GM20000 (cell line): ENCODE measurements at places on chromosomes 11 and 22.
A peak's percentile ranks its signal among the peaks of the same experiment; 100 is the strongest.

- no peak for DNase-seq
Observed at GRCh38 chr22:48090332-48090672, 1327.9 kb downstream of the TBC1D22A start.

GRCh38 chr22:33883961-33884808 is 36.1 kb downstream of the LARGE1 start:
- DNase-seq: no peak

DNA sequence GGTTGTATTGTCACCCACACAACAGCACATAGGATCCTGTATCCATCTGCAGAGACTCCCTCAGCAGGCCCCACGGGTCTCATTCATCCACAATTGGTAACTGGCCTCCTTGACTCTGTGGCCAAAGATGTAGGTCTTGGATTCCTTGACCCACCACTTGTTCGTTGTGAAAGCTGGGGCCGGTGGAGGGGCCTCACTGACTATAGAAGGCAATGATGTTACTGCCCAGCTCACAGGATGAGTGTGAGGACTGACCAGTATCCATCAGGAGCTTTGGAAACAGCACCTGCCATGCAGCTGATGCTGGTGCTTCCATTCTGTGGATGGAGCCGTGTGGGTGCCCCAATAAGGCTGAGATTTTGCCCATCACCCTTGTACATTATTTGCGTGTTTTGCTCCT is 615.7 kb downstream of the BRD1 start:
- DNase-seq: no peak

DNA sequence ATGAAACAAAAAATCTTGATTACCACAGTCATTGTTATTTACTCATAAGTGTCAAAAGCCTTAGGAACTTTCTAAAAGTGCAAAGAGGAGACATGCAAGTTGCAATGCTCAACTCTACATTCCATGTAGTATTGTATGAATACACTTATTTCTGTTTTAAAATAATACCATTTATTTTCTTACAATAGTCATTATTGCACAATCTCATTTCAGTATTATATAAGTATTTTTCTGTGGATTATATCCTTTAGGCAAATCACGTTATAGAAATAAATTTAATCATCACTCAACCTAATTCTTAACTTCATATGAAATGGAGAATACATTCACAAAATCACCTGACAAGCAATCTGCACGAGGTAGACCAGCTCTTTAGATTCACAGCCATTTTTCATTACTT is 98.8 kb downstream of the ARHGAP32 start:
- no peak for DNase-seq

DNA sequence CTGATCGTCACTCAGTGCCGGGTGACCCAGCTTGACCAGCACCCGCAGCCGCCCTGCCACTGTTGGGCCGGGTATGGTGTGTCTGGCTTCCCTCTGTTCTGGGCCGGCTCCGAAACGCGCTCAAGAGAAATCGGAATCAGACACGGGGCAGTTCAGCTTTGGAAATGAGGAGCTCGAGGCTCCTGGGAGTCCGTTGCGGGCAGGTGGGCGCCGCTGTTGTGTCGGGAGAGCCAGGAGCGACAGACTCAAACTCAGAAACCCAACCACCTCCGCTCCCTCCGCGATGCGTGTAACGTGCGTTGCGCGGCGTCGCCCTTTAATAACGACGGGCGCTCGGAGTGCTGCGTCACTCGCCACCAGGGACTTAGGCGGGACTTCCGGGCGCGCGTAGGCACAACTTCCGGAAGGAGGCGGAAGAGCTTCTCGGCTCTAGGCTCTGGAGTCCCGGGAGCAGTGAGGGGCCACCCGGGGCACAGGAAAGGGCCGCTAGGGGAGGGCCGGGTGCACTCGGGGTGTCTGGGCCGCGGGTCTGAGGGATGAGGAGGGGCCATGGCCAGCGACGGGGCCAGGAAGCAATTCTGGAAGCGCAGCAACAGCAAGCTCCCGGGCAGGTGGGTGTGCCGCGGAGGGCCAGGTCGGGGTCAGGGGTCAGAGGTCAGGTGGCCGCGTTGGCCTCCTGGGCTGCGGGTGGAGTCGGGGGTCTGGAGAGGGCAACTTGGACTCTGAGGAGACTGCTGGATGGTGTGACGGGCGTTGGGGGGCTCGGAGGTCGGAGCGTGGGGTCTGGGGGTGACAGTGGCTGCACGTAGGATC is at the start of gene TBC1D22A:
Gene TBC1D22A, plus strand, starts transcription at position 413 of the 813 bp plus-strand sequence. Its CDS starts 137 bp downstream, at position 550.
- DNase-seq: peak; percentile 92

- DNase-seq: no peak
Observed at GRCh38 chr11:74265256-74265655, 46.2 kb downstream of the P4HA3 start.

DNA sequence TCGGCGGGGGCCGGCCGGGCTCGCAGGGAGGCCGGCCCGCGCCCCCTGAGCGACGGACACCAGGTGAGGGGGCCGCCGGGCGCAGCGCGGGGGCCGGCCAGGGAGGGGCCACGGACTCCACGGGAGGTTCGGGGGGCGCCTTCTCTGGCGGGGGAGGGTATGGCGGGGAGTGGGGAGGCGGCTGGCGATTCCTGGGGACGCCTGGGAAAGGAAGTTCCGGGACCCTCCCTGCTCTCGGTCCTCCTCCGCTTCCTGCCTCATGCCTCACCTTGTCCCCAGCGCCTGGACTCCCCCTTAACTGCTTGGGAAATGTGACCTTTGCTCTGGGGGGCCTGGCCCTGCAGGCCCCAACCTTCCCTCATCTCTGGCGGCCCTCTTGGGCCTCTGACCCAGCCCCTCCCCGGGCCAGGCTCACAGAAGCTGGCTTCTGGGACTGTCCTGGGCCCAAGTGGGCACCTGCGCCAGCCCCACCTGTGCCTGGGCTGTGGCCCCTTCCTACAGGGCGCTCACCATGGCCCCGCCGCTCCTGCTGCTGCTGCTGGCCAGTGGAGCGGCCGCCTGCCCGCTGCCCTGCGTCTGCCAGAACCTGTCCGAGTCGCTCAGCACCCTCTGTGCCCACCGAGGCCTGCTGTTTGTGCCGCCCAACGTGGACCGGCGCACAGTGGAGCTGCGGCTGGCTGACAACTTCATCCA is 516 bp downstream of the LRFN4 start:
- DNase-seq: peak; percentile 72

- DNase-seq: no peak
Observed at GRCh38 chr11:23310276-23310675, 450.0 kb upstream of the CCDC179 start.

GRCh38 chr22:42080287-42080686 is 787 bp downstream of the SMDT1 start:
- DNase-seq: no peak

GRCh38 chr11:35358391-35358790 is 61.0 kb downstream of the SLC1A2 start:
- no peak for DNase-seq

GRCh38 chr11:110160437-110160836 is 67.2 kb downstream of the ZC3H12C start:
- no peak for DNase-seq
